T-helper 9 cell (primary cell): ENCODE measurements at places on chromosomes 12 and 14.

DNA sequence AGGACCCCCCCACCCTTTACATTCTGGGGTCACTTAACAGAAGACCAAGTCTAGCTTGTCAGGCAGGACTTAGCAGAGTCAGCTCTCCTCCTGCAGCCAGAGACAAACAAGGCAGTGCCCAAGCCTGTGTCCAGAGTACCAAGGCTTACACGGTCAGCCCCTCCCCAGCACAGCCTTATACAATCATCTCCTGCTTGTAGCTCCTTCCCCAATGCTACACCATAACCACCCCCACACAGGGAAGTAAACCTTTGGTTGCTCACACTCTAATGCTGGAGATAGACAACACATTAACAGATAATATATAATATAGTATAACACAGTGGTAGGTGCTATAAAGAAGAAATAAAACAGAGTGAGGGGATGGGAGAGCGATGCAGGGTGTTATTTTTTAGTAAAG, 175.4 kb upstream of the PWP1 start:
- no peak for DNase-seq

GRCh38 chr14:96698960-96699539, 98.1 kb upstream of the VRK1 start:
- DNase-seq = no peak

DNA sequence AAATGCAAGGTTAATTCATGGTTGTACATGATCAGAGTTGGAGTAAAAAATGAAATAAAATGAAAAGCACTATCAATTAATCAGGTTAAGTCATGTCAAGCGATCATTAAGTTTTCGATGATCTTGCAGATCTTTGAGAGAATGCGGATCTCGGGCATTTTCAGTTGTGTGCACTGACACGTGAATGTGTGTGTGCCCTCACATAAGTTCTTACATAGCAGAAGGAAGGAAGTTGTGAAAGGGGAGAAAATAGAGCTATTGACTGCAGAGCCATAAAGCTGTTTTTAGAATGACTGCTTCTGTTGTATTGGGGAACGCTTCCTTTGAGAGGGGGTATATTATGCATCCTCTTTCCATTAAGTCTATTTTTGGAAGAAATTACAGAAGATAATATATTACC, 101.3 kb downstream of the HMGA2 start:
- no peak for DNase-seq

- peak; percentile 42 for DNase-seq
These were observed 24.6 kb upstream of the UBC start for GRCh38 chr12:124939079-124939420.

GRCh38 chr14:70152704-70153103, 36.0 kb downstream of the SLC8A3 start:
- DNase-seq = no peak

GRCh38 chr14:70785556-70785955, 23.8 kb downstream of the MAP3K9 start:
- no peak for DNase-seq

DNA sequence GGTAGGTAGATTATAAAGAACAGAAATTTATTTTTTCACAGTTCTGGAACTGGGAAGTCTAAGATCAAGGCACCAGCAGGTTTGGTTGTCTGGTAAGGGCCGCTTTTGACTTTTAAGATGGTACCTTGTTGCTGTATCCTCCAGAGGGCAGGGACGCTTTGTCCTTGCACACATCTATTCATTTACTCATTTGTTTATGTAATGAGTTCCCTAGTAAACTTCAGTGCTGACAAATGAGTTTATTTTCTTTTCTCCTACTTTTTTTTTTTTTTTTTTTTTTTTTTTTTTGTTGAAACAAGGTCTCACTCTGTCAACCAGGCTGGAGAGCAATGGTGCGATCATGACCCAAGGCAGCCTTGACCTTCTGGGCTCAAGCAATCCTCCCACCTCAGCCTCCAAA, 195.7 kb downstream of the FBXL14 start:
- no peak for DNase-seq

GRCh38 chr12:71727958-71728357, 26.7 kb upstream of the RAB21 start:
- DNase-seq = no peak

- DNase-seq = no peak
These were observed 456.3 kb upstream of the RGS6 start for GRCh38 chr14:71475916-71476315.
